Neural progenitor cell (in vitro differentiated cells): ENCODE measurements at places on chromosomes 12 and 14.

- no peak overlapping the region for H3K4me3 ChIP-seq
These were observed 27.7 kb upstream of the TSPAN11 start for GRCh38 chr12:30898846-30899245.

GRCh38 chr14:74464785-74465184 is 28.3 kb downstream of the NPC2 start:
- no peak for DNase-seq
- no peaks in the 10 kb centered on the region for H3K27me3 ChIP-seq
- peaks cover 3% of the 10 kb centered on the region for H3K4me1 ChIP-seq
- no peaks in the 10 kb centered on the region for H3K36me3 ChIP-seq

- DNase-seq, result no peak
- H3K27me3 ChIP-seq, result peaks cover 8% of the 10 kb centered on the region
- H3K4me1 ChIP-seq, result no peaks in the 10 kb centered on the region
- H3K27ac ChIP-seq, result no peak overlapping the region
These were observed 11.0 kb downstream of the KRT7 start for GRCh38 chr12:52243856-52244614.

DNA sequence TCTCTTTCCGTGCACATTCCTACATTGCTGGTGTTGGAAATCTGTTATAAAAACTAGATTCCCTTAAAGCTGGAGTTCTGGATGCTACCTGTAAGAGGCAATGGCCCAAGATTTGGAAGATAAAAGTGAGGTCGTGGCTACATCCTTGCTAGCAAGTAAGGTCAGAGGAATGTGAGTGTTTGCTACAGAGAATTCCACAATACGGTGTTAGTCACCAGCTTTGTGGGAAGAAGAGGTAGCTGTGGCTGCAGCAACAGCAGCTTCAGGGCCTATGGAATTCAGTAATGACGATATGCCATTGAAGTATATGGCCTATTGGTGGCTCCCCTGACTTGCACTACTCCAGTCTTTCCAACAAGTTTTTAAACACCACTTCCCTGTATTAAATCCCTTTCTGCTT is 227.7 kb upstream of the TMEM260 start:
- no peak overlapping the region for H3K4me3 ChIP-seq
- H3K27me3 ChIP-seq, result no peaks in the 10 kb centered on the region
- no peak overlapping the region for H3K27ac ChIP-seq
- H3K4me1 ChIP-seq, result no peaks in the 10 kb centered on the region
- DNase-seq, result no peak
- no peaks in the 10 kb centered on the region for H3K36me3 ChIP-seq

DNA sequence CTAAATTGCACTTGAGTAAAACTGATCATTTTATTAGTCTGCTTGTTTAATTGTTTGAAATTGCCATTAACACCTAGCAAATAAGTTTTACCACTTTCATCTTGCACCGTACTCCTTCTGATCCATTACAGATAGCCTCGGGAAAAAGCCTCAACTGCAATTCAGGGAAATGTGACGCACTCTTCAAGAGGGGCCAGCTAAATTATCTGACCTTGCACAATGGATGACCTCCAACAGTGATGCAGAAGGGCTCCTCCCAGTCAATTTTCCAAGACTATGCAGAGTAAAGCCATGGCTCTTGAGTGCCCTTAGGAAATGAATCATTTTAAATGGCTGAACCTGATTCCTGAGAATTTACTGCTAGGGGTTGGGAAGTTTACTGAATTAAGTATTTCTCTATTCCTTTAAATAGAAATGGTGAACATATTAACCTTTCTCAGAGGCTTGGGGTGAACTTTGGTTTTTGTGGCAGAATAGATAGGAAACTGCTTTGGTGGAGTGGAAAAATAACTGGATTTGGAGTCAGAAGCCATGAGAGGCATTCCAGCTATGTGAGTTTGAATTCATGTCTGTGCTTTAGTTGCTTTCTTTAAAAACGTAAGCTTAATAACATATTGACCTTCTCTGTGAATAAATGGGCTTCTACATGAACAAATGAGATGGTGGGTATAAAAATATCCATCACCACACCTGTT is 64.8 kb upstream of the OVCH1 start:
- peaks cover 8% of the 10 kb centered on the region for H3K4me1 ChIP-seq
- no peak overlapping the region for H3K27ac ChIP-seq
- no peak for DNase-seq
- H3K27me3 ChIP-seq, result no peaks in the 10 kb centered on the region
- H3K36me3 ChIP-seq, result no peaks in the 10 kb centered on the region

- no peak overlapping the region for H3K4me3 ChIP-seq
- no peaks in the 10 kb centered on the region for H3K4me1 ChIP-seq
- DNase-seq, result no peak
- no peaks in the 10 kb centered on the region for H3K27me3 ChIP-seq
These were observed 58.6 kb downstream of the GXYLT1 start for GRCh38 chr12:42086031-42086430.

DNA sequence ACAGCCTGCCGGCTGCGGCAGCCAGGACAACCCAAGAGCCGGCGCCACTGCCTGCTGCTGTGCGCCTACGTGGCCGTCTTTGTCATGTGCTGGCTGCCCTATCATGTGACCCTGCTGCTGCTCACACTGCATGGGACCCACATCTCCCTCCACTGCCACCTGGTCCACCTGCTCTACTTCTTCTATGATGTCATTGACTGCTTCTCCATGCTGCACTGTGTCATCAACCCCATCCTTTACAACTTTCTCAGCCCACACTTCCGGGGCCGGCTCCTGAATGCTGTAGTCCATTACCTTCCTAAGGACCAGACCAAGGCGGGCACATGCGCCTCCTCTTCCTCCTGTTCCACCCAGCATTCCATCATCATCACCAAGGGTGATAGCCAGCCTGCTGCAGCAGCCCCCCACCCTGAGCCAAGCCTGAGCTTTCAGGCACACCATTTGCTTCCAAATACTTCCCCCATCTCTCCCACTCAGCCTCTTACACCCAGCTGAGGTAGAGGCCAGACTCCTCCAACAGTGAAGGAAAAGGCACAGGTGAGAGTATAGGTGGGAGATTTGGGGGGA is 10.3 kb downstream of the ZBTB39 start:
- no peak for DNase-seq
- no peak overlapping the region for H3K4me3 ChIP-seq
- H3K27me3 ChIP-seq, result no peaks in the 10 kb centered on the region
- no peak overlapping the region for H3K27ac ChIP-seq
- no peaks in the 10 kb centered on the region for H3K4me1 ChIP-seq

GRCh38 chr12:54437697-54438096 is 18.6 kb upstream of the ITGA5 start:
- H3K27me3 ChIP-seq, result peaks cover 18% of the 10 kb centered on the region
- DNase-seq, result no peak
- no peaks in the 10 kb centered on the region for H3K36me3 ChIP-seq
- H3K4me3 ChIP-seq, result no peak overlapping the region
- peaks cover 13% of the 10 kb centered on the region for H3K4me1 ChIP-seq

DNA sequence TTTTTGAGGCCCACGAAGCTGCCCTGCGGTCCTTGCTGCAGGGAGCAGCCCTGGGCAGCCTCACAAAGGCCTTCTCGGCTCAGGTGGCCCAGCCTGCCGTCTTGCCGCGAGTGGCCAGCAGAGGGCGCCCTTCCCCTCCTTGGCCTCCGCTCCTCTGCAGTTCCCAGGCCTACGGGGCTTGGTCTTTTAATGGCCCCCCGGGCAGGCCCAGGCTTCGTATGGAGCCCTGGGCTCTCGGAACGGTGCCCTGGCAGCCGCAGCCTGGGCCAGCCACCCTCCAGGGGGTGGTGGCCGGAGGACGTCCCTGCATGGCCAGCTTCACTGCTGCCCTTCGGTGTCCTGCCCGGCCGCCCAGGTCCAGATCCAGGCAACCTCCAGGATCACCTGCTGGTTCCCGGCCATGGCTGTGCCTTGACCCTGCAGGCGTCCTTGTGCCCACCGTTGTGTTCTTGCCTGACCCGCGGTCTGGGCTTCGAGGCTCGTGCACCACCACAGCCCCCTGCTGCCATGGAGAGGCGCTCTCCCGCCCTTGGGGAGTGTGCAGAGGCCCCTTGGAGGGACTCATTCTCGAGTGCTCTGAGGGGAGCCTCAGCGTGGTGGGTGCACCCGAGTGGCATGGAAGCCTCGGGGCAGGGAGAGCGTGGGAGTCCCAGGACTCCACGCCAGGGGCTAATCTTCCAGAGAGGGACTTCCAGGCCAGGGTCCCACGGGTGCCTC is 9.4 kb downstream of the ASPG start:
- H3K27me3 ChIP-seq, result no peaks in the 10 kb centered on the region
- H3K27ac ChIP-seq, result no peak overlapping the region
- no peaks in the 10 kb centered on the region for H3K36me3 ChIP-seq
- DNase-seq, result peak; percentile 82

DNA sequence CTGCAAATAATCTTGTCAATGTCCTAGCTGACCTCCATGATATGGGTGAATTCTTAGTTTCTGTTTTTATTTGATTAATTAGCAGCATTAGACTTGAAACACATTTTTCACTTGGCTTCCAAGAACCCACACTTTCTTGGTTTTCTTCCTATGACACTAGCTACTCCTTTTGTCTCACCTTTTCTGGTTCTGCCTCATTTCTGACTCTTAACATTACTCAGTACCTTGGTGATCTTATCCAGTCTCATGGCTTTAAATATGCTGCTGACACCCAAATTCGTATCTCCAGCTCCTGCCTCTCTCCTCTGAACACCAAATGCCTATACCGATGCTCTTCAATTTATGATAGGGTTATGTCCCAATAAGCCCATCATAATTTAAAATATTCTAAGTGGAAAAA is 32.0 kb upstream of the SSTR1 start:
- no peak overlapping the region for H3K27ac ChIP-seq
- H3K4me3 ChIP-seq, result no peak overlapping the region
- no peaks in the 10 kb centered on the region for H3K36me3 ChIP-seq
- H3K27me3 ChIP-seq, result no peaks in the 10 kb centered on the region

- H3K4me1 ChIP-seq, result no peaks in the 10 kb centered on the region
- H3K27ac ChIP-seq, result no peak overlapping the region
- H3K36me3 ChIP-seq, result no peaks in the 10 kb centered on the region
- no peak for DNase-seq
- H3K27me3 ChIP-seq, result no peaks in the 10 kb centered on the region
These were observed 8.1 kb upstream of the RABGGTA start for GRCh38 chr14:24279301-24280186.

- DNase-seq, result no peak
- H3K27me3 ChIP-seq, result no peaks in the 10 kb centered on the region
- H3K36me3 ChIP-seq, result no peaks in the 10 kb centered on the region
- no peak overlapping the region for H3K4me3 ChIP-seq
- no peak overlapping the region for H3K27ac ChIP-seq
- no peaks in the 10 kb centered on the region for H3K4me1 ChIP-seq
These were observed 27.1 kb downstream of the KCTD10 start for GRCh38 chr12:109449845-109450532.

- no peaks in the 10 kb centered on the region for H3K27me3 ChIP-seq
- peaks cover 3% of the 10 kb centered on the region for H3K4me1 ChIP-seq
- no peak for DNase-seq
- peaks cover 5% of the 10 kb centered on the region for H3K36me3 ChIP-seq
- no peak overlapping the region for H3K27ac ChIP-seq
- no peak overlapping the region for H3K4me3 ChIP-seq
These were observed 51.6 kb downstream of the ATP2B1 start for GRCh38 chr12:89657066-89657465.

- H3K27ac ChIP-seq, result peak overlapping the region; percentile 25
- H3K27me3 ChIP-seq, result no peaks in the 10 kb centered on the region
- H3K36me3 ChIP-seq, result no peaks in the 10 kb centered on the region
- DNase-seq, result no peak
These were observed 39.6 kb downstream of the CCDC85C start for GRCh38 chr14:99564256-99564925.

GRCh38 chr12:77239617-77240016 is 174.2 kb upstream of the E2F7 start:
- H3K27me3 ChIP-seq, result no peaks in the 10 kb centered on the region
- no peak for DNase-seq
- peaks cover 5% of the 10 kb centered on the region for H3K4me1 ChIP-seq

GRCh38 chr12:107368586-107368985 is 275.2 kb upstream of the CRY1 start:
- no peak for DNase-seq
- no peaks in the 10 kb centered on the region for H3K36me3 ChIP-seq
- no peaks in the 10 kb centered on the region for H3K27me3 ChIP-seq
- H3K4me1 ChIP-seq, result peaks cover 3% of the 10 kb centered on the region

- H3K4me3 ChIP-seq, result no peak overlapping the region
- H3K27ac ChIP-seq, result no peak overlapping the region
- H3K4me1 ChIP-seq, result no peaks in the 10 kb centered on the region
- no peaks in the 10 kb centered on the region for H3K27me3 ChIP-seq
- H3K36me3 ChIP-seq, result no peaks in the 10 kb centered on the region
These were observed 40.1 kb upstream of the PARP11 start for GRCh38 chr12:3913278-3913677.

DNA sequence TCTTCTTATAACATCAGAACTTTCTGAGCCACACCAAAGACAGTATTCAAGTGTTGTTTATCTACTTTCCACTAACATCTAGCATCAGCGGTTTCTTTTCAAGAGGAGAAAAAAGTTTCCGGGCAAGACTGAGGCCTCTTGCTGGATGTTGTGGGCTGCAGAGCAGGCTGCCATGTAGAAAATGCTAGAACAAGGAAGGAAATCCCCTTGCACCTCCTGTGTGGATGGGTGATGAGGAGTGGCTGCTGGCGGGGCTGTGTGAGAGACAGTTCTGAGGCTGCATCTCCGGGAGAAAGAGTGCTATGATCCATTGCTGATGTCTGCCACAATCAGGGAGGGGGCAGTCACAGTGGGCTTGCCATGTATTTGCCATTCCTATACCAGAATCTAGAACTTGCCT is 37.8 kb upstream of the PPP1CC start:
- H3K4me3 ChIP-seq, result no peak overlapping the region
- no peaks in the 10 kb centered on the region for H3K36me3 ChIP-seq
- H3K27ac ChIP-seq, result no peak overlapping the region
- H3K27me3 ChIP-seq, result no peaks in the 10 kb centered on the region
- H3K4me1 ChIP-seq, result no peaks in the 10 kb centered on the region

DNA sequence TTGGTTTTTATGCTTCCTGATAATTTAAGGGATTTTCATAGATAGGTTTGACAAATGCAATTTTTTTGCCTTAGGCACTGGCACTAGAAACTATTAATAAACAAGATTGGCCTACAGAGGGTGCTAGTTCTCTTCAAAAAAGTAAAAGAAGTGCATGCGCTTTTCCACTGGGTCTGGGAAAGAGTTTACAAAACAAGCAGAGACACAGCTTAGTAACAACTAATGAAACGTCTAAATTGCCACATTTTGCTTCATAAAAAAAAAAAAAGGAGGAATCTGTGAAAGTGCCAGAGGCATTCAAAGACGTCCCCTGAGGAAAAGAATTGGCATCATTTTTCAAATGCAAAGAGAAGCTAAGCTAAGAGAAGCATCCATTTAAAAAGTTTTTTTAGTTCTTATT is 58.3 kb upstream of the EEA1 start:
- H3K27me3 ChIP-seq, result no peaks in the 10 kb centered on the region
- H3K4me3 ChIP-seq, result no peak overlapping the region
- no peaks in the 10 kb centered on the region for H3K36me3 ChIP-seq
- no peak overlapping the region for H3K27ac ChIP-seq
- peak; percentile 74 for DNase-seq
- peaks cover 6% of the 10 kb centered on the region for H3K4me1 ChIP-seq
